GM03348 (cell line): ENCODE measurements at places on chromosomes 1 and 21.

DNA sequence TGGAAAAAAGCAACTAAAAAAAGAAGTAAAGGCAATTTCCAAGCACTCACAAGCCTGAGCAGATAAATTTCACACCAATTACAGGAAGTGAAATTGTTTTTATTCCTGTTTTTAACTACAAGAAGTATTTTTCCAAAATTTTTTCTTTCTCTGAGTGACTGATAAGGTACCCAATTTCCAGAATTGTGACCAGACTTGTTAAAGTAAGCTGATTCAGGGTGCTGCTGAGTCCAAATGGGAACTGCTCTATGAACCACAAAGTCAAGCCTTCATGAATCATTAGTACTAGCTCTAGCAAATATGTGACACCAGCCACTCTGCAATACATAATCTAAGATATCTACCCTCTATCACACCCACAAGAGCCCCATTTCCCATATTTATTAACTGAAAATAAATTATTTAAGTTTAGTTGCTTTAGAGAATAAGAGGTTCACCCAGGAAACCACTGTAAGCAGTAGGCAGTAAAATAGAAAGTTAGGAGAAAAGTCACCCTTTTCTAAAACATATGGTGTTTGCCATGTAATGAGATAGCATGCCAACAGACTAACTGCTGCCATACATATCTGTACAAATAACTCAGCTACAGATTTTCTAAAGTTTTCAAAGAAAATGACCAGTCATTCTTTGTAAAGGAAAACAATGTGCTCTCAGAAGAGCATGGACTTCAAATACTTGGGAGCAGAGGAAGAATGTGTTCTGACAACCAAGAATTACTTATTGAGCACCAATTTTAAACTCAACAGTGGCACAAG is 43.1 kb upstream of the TNFSF18 start:
- no peak for DNase-seq

- DNase-seq, result no peak
Observed at GRCh38 chr21:15437883-15438282, 291.9 kb upstream of the USP25 start.

DNA sequence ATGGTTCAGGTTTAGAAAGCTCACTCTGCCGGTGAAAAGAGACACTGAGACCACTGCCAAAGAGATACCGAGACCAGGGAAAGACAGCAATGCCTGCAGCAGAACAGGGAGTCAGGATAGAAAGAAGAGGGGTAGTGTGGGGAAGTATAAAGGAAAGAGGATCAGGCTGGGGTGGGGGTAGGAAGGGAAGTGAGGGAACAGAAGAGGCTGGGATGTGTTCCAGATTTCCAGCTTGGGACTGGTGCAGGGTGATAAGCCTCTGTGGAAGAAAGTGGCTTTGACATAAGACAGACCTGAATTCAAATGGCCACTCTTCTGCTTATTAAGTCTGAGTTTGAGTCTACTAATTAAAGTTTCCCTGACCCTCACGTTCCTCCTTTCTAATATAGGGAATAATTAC is 105.9 kb downstream of the PIK3R3 start:
- DNase-seq, result no peak

- DNase-seq, result peak; percentile 39
Observed at GRCh38 chr1:225425201-225425786, 2.5 kb downstream of the LBR start.

GRCh38 chr1:55640708-55641473 is 425.7 kb upstream of the USP24 start:
- peak; percentile 85 for DNase-seq

DNA sequence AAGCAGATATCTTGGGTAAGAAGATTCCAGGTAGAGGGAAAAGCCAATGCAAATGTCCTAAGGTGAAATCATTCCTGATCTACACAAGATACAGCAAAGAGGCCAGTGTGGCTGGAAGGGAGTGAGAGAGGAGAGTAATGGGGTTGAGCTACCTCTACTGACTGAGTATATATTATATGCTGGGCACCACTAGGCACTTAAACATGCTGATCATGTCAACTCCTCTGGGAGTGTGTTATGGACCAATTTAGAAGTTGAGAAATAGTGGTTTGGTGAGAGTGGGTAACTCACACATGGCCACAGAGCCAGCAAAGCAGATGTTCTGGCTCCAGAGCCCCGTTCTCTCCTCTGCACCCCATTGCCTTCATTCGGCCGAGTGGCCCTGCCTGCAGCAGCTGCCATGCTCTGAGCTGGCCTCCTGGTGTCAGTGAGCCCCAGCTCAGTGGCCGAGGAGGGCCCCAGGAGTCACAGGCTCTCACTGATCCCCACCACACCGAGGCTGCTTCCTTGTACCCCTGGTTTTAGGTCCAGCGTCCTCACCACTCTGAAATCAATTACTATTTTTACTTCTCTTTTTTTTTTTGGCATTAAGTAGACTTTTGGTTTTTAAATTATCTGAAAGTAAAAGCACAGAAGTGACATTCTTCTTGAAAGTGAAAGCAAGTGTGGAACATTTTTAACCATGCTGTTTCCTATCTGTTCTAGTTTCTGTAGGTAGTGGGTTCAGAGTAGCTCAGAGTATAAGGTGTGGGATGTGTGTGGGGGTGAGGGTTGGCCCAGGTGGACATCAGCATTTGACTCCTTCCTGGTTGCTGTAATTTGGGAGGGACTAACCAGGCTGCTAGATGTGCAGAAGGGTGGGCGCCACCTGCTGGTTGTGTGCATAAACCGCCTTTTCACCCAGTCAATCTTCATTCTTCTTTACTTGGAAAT is 45.8 kb upstream of the CRNN start:
- peak; percentile 82 for DNase-seq

DNA sequence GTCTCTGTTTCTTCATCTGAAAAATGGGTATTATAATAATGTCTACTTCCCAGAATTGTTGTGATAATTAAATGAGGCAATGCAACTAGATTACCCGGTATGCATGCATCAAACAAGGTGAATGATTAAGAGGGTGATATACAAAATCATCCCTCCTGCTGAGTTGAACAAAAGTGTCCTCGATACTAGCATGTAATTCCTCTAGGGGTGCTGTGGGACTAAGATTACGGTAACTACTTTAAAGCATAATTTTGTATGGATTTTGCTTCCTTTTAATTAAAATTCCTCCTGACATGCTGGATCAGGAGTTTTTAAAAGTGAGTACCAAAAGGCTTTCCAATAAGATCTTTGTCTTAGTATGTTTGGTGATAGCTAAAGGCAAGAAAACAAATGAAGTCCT is 98.7 kb upstream of the PRMT6 start:
- DNase-seq, result no peak

DNA sequence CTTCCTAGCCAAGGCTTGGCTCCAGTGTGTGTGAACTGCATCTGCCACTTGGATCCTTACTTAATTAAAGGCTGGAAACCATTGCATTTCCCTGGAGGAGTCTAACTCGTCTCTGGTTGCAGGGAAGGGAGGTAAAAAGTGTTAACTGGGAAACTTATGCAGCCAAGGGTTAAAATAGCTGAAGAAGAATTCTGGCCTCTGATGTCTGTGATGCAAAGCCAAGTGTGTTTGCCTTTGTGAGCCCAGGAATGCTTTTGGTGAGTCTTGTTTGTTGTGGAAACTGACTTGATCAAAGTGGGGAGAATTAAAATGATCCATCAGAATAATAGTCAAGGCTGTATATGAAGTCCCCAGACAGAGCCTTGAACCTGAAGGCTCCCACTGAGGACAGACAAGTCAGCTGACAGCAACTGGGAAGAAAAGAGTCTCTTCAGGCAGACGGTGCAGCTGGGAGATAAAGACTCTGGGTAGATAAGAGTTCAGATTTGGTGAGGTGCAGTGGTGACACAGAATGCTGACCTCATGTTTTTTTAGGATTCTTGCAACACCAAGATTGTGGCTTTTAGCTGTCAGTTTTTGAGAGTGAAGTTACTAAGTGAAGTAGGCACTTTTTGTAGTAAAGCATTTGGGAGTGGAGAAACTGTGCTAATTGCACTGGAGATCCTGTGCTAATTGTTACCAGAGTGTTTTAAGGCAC is 59.5 kb upstream of the WLS start:
- peak; percentile 24 for DNase-seq

DNA sequence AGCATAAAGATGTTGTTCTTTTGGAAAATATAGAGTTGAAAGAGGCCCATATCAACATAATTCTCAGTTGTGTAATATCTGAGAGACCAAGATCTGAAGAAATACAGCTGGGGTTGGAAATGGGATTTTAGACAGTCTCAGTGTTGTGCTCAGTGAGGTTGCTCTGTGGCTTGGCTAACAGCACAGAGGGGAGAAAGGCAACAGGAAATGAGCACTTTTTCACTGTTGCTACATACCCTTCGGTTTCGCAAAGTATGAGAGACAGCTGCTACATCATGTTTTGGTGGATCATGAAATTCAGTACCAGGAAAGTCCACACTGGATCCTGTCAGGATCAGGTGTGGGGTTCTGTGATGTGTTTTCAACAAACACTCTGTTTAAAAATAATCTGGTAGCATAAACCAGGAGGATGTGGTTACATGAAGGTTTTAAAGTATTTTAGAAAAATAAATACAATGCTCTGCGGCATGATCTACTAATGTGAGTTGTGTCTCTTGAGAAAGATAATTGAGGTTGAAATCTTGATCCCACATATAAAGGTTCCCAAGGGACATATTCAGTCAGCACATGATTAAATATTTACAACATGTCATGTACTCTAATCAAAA is 7.0 kb upstream of the GPR88 start:
- DNase-seq, result peak; percentile 66

DNA sequence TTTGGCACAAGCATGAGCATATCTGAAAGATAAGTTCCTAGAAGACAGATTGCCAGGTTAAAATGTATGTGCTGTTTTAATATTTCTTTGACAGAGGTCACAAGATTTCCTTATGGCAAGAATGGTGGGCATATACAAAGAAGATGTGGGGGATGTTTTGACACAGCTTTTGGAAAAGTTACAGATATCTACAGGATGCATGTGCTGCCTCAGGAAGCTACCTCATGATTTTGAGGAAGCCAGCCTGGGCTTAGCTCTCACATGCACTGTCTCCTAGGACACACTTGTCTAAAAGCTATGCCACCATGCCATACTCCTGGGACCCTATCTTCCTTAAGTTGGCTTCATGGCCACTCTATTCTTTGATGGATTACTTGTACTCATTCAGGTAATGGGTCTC is 99.9 kb downstream of the C1orf94 start:
- no peak for DNase-seq

DNA sequence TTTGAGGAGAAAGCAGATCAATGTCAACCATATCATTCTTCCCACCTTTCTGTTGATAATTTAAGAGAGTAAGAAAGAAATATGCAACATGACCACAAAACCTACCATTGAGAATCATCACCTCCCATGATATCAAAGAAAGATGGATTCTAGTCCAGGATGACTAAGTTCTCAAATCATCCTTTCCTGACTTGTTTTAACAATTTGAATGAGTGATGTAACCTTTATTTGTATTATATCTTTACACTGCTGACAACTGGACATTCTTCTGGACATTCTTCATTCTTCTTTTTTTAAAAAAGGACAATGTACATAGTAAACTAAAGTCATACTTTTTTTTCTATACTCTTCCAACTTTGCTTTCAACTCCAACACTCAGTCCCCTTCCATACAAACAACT is 9.5 kb downstream of the PSMB4 start:
- DNase-seq, result no peak

DNA sequence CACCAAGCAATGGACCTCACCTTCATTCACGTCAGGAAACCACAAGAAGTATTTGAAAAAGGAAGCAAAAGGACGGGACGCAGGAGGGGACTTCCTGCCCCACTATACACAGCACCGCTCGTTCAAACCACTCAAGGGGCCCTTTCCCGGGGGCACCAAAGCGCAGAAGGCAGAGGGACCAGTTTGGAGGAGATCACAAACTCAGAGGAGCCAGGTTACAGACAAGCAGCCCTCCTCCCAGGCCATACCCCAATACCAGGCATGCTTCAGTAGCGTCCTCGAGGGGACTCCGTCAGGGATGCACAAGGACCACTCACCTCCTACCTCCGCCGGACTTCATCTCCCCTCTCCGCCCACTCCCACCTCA is 685 bp downstream of the CRTC2 start:
- no peak for DNase-seq

DNA sequence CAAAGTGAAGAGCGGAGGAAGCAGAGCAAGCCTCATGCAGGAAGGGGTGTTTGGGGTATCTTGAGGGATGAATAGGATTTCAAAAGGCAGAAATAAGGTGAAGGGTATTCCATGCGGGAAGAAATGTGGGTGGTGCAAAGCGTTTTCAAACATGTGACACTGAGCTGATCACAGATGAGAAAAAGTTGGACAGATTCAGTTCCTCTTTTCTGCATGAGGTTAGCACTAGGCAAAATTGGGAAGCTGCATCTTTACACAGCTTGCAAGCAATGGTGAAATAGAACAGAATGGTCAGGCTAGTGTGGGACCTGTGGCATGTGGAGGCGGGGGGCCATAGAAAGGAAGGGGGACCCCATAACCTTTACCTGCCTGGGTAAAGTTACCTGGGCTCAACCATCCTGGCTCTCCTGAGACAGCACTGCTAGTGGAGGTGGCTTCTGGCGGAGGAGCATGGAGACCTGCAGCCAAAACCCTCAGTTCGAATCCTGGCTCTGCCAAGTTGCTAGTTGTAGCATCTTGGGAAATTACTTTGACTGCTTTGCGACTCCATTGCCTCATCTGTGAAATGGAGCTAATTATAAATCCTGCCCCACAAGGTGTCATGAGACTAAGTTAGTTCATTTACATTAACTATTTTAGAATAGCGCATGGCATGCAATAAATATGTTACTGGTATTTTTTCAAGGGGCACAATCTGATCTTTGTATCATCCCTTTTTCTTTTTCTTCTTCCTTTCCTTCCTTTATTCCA is 16.4 kb downstream of the KCNA10 start:
- no peak for DNase-seq

- DNase-seq, result no peak
Observed at GRCh38 chr1:223859058-223859457, 13.3 kb upstream of the TP53BP2 start.

DNA sequence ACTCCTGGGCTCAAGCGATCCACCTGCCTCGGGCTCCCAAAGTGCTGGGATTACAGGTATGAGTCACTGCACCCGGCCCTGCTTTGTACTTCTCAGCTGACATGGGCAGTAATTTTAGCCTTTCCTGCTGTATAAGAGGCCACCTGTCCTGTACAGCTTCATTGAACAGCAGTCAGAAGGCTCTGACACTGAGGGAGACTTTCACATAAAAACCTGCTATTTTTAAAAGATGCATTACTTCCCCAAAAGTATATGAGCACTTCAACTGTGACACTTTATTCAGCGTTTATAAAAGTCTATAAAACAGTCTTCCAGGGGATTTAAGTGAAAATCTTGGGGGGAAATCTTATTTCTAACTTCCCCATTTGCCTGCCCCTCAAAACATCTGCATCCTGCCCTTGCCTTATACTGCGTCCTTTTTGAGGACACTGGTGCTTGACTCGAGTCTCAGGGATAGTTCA is 17.6 kb downstream of the RNU5D-1 start:
- DNase-seq, result no peak
